Stimulated activated naive B cell treated with anti-CD40 and anti-IgM and Interleukin-4, amounts not matched to agents 10 μg/mL and 1 μg/mL and 100 μg/mL, for 72 hours (primary cell): ENCODE measurements at places on chromosomes 7 and 10.
A peak's percentile ranks its signal among the peaks of the same experiment; 100 is the strongest.

DNA sequence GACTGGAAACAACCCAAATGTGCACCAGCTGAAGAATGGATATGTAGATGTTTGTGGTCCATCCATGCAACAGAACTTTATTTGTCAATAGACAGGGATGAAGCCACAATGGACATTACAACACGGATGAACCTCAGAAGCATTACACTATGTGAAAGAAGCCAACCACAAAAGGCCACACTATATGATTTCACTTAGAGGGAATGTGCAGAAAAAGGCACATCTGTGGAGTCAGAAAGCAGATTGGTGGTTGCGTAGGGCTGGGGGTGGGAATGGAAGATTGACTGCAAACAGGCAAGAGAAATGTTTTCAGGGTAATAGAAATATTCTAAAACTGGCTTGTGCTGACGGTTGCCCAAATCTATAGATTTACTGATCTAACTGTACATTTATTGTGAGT is 34.3 kb upstream of the WASHC2A start:
- DNase-seq = no peak

- no peak for DNase-seq
Observed at GRCh38 chr10:35579726-35580422, 25.3 kb upstream of the GJD4 start.

- DNase-seq = no peak
Observed at GRCh38 chr10:114223066-114223465, 16.0 kb upstream of the VWA2 start.

DNA sequence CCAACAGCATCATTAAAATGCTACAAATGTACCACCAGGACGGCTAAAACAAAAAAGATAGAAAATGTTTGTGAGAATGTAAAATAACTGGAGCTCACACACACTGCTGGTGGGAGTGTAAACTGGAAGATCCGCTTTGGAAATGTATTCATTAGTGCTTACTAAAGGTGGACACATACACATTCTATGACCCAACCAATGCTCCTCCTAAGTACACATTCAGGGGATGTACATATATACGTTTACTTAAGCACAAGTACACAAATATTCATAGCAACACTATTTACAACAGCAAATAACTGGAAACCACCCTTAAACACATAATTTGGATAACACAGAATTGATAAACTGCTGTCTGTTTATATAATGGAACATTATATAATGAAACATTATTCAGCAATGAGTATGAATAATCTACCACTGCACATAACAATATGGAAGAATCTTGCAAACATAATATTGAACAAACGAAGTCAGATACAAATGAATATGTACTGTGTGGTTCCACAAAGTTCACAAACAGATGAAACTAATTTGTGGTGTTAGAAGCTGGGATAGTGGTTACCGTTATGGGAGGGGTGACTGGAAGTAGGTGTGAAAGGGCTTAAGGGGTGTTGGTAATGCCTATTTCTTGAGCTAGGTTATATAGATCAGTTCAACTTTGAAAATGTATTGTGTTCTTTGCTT is 52.1 kb downstream of the STRA8 start:
- no peak for DNase-seq

- no peak for DNase-seq
Observed at GRCh38 chr7:50314836-50315592, 10.5 kb downstream of the IKZF1 start.

- DNase-seq = no peak
Observed at GRCh38 chr7:55975988-55976633, 11.7 kb downstream of the NIPSNAP2 start.

DNA sequence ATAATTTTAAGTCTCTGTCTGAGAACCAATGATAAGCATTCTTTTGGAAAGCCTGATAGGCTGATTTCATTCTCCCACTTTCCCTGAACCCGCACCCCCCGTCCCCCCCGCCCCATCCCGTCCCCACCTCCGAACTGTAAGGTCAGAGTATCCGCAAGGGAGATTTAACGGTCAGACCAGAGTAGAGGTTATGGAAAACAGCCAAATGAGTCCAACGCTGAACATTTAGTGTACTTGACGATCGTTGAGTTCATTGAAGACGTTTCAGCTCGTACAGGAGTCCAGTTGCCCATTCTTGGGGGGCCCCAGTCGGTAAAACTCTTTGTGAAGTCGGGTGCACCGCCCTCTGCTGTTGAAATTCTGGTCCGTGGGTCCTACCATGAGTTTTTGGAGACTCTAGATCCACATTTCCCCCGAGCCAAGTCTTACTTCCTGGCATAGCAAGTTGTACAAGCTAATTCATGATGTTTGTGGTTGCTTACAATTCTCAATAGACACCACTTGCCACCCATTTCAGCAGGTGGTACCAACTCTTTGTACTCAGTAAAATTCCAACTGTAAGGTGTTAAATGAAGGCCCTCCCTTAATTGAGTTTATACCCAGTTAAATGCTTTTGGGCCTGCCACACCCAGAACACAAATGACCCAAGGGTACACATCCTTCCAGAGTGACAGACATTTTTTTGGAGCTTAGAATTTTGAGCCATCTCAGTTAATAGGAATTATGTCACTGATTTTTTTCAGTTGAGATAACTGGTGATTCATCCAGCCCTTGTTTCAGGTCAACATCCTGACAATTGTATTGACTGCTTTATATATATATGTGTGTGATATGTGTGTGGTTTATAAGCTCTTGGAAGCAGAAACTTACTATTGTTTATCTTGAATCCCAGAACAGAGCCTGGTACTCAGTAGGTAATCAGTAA is 1.2 kb downstream of the MARCHF5 start:
- peak; percentile 32 for DNase-seq

GRCh38 chr7:43130347-43130746 is 17.9 kb downstream of the HECW1 start:
- no peak for DNase-seq

GRCh38 chr10:101993221-101993620 is 62.8 kb downstream of the ARMH3 start:
- DNase-seq = no peak

- no peak for DNase-seq
Observed at GRCh38 chr10:48464121-48464870, 140.6 kb downstream of the ARHGAP22 start.

DNA sequence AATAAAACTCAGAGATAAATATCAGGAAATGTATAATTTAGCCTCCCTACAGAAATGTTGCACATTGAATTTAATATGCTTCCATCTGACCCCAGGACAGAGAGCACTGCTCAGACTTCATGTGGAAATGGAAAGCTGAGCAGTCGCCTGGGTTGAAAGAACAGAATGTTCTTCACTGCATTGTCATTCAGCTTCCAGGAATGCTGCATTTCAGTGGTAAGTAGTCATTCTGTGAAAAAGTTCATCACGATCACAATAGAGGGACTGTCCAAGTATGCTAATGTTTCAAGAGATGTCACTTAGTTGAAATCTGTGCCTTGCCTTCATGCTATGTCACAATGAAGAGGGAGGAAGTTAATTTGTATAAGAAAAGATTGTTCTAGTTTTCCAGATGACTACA is 147.3 kb downstream of the NRCAM start:
- DNase-seq = no peak

- peak; percentile 64 for DNase-seq
Observed at GRCh38 chr10:132546567-132547420, 9.2 kb downstream of the INPP5A start.

DNA sequence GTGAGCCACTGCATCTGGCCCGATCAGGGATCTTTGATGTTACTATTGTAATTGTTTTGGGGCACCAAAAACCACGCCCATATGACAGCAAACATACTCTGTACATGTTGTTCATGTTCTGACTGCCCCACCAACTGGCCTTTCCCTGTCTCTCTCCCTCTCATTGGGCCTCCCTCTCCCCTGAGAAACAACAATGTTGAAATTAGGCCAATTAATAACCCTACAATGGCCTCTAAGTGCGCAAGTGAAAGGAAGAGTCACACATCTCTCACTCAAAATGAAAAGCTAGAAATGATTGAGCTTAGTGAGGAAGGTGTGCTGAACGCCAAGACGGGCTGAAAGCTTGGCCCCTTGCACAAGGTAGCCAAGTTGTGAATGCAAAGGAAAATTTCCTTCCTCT is 50.3 kb upstream of the SDK1 start:
- no peak for DNase-seq

GRCh38 chr7:117230276-117231046 is 92.4 kb downstream of the WNT2 start:
- DNase-seq = peak; percentile 49

DNA sequence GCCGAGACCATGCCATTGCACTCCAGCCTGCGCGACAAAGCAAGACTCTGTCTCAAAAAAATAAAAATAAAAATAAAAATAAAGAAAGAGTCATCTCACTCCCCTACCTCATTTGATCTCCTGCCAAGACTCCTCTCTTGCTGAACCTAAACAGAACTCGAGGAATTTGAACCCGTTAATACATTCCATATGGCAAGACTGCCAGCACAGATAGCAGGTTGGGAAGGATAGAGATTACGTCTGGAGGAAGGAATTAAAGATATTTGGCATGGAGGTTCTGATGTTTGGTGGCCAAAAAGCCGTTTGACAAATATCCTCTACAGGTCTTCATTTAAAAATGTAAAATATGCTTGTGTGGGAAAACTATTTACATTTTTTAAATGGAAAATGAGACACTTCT is 549.6 kb downstream of the HTR7 start:
- DNase-seq = no peak

DNA sequence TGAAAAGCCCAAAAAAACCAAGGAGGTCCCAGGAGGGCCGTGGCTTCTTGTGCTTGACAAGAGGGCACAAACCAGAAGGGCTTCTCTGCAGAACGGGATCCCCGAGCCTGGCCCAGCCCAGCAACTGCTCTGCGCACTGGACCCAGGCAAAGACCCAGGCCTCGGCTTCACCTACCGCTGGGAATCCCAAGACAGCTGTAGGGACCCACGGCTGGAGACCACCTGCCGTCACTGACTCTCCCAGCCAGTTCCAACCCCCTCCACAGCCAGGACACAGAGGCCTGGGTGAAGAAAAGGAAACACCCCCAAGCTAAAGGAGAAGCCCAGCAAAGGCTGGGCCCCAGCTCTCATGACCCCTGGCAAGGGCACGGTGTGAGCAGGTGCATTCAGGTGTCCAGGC is 24.3 kb downstream of the PDGFA start:
- DNase-seq = no peak

GRCh38 chr10:77007834-77008233 is 629.8 kb downstream of the KCNMA1 start:
- no peak for DNase-seq

DNA sequence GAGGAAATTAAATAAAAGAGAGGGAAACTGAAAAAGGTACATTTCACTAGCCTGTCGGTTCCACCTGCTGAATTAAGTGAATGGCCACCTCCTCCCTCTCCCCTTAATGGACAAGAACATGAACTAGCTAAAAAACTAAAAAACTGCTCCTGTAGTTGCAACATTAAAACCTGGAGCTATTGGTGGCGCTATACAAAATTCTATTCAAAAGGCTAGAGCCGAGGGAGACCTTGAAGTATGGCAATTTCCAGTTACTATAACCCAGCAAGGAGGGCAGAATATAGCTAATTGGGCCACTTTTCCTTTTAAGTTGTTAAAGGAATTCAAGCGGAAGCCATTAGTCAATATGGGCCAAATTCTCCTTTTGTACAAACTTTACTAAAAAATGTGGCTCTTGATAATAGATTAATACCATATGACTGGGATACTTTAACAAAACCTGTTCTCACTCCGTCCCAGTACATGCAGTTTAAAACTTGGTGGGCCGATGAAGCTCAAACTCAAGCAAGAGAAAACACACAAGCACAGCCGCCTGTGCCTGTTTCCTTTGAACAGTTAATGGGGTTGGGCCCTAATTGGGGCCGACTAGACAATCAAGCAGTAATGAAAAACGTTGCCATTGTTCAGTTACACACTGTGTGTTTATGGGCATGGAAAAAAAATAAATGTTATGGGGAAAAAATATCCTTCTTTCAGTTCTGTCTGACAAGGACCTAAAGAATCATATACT is 6.5 kb upstream of the CHST3 start:
- DNase-seq = no peak

GRCh38 chr10:549391-549790 is 140.1 kb downstream of the DIP2C start:
- no peak for DNase-seq

DNA sequence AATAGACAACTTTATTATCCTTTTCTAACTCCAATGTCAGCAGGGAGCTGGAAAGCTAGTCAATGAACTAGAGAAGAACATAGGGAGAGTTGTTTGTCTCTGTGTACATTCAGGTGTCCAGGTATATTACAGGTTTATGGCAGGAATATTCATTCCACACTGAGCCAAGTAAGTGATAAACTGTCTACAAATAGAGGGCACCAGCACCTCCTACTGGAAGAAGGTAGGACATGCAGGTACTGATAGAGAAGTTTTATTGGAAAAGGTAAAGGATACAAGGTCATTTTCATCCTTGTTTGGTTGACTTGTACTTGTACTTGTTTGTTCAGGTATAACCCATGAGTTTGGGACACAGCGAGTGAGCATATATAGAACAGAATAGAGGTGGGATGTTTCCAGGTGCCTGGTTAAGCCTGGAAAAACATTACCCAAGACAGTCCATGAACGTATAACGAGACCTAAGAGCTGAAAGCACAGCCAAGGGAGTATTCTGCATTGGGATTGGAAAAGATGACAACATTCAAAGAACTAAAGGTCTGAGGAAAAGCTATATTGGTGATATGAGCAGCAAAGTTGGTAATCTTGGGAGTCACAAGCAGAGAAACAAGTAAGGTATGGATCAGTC is 61.4 kb upstream of the PPP1R3C start:
- DNase-seq = no peak

DNA sequence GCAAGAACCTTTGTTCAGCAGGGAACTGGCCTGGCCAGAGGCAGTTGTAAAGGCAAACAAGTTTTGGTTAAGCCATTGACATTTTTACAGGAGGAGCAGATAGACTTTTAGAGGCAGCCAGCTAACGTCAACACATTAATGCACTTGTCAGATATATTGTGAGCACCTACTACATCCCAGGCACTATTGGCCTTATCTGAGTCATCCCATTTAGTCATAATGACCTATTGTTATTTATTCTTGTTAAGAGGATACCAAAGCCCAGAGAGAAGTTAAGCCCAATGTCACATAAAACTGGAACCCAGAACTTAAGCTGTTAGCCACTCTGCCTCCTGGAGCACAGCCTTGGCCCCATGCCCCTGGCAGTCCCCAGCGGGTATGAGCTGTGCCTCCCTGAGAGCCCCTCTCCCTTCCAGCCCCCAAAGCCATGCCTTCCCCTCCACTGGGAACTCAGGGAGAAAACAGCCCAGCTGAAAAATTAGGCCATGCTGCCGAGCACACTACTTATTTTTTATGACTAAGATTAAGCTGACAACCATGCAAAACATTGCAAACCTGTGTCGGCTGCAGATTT is 32.7 kb upstream of the TRIM8 start:
- no peak for DNase-seq
